Fibroblast of skin of left biceps (primary cell): ENCODE measurements at places on chromosomes 3 and 15.
A peak's percentile ranks its signal among the peaks of the same experiment; 100 is the strongest.

- no peak for DNase-seq
These were observed 5.5 kb upstream of the KY start for GRCh38 chr3:134656211-134656800.

DNA sequence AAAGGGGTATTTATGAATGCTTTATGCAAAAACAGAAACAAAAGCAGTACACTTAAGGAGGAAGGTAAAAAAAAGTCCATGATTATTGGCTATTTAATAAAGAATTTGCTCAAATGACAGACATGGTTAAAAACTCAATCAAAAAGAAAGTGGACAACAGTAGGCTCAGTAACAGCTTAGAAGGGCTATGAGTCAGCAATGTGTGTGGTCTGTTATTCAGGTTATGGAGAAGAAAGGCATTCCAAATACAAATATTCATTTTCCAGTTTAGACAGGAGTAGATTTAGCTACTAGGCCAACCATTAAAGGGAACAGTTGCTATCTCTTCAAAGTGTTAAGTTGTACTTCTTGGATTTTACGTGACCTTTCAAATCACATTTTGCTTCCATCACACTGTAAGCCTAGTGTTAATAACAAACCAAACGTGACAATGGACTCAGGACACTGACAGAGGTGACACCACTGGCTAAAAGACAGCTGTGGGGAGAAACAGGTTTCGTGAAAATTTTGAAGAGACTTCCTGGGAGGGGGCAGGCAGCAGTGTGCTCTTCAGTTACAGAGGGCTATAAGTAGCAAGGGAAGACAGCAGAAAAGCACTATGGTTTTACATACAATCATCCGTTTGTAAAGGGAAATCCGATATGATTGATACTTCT lies 41.7 kb upstream of the MYO5C start:
- DNase-seq: peak; percentile 24

GRCh38 chr3:130712718-130713423 lies 33.8 kb downstream of the PIK3R4 start:
- DNase-seq: no peak

- DNase-seq: no peak
These were observed 121.5 kb downstream of the DNAJB8 start for GRCh38 chr3:128345196-128345595.

DNA sequence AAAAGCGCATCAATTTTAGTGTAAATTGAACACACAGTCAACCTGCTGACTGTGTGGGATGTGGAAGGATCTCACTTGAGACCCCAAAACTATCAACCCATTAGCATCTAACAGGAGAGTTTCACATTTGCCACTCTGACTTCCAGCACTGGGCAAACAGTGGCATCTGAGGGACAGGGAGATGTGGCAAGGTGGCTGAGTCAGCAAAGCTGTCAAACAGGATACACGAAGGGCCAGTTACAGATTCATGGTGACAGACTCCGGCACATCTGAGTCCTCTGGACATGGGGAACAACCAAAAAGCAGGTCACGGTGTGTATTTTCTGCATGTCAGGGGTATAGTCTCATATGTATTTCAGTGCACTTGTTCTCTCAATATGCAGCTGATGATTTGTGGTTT lies 573.4 kb upstream of the PPP2R3A start:
- no peak for DNase-seq

GRCh38 chr3:171561596-171562323 lies 101.6 kb upstream of the TNIK start:
- no peak for DNase-seq

DNA sequence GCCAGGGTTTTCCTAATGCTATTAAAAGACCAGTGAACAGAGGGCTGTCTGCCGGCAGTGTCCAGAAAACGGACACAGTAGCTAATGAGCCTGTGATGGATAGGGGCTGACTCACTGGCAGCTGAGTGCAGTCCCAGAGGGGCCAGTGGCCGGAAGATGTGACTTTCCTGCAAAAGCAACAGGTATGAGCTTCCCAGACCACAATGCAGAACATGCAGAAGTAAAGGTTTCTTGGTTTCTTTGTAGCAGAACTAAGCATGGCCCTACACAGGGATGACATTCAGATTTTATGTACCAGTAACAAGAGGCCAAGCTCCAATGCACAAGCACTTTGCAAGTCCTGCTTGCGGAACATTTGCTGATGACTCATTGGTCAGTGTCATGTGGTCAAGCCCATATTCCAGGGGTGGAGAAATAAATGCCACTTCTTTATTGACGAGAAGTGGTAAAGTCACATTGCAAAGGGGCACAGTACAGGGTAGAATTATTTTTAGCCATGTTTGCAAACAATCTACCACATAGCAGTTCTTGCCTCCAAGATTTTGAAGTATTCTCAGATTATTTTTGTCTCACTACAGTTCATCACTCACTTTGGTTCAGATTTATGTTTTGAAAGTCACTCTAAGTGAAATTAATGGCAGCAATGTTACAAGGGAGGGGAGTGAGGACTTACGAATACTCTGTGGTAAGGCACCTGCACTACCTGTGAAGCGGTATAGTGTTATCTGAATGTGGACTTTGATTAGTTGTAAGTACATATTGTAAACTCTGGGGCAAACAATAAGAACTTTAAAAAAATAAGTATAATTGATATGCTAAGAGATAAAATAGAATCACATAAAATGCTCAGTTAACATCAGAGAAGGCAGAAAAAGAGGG lies 263.3 kb downstream of the ABHD5 start:
- no peak for DNase-seq

DNA sequence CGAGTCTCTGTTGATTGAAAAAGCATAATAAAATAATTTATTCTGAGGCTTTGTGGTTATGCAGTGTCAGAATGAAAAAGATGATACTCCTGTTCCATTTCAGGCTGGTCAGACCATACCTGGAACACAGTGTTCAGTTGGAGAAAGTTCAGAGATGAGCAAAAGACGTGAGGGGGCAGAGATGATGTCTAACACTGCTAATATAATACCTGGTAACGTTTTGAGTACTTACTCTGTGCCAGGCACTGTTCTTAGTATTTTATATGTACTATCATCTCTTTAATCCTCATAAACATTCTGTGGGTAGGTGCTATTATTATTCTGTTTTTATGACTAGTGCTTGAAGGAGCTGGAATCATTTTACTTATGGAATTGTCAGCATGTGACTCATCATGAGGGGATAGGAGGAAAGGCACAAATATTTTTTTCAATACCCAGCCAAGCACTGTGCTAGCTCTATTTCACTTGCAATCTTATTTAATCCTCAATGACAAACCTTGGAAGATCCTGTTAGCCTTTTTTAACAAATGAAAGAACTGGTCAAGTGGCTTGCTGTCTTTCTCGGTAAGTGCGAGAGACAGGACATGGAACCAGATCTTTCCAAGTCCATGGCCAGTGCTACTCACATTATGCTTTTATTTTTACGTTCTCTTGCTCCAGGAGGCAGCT lies 31.8 kb downstream of the IQGAP1 start:
- peak; percentile 69 for DNase-seq

DNA sequence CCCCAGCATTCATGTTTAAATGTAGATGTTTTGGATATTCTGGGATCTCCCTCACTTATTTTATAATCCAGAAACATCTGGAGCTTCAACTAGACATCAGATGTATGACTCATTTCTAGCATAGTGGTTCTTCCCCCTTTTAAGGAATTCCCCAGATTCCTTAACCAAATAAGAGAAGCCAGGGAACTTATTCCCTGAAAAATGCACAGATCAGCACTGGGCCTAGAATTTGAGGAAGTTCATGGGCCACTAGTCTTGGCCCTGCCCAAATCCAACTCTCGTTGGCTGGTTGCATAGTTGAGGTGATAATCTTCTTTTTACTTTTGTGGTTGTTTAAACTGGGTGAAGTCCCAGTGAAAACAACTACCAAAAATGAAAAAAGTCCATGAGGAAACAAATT lies 20.4 kb downstream of the RARRES1 start:
- peak; percentile 86 for DNase-seq

GRCh38 chr3:39063143-39063542 lies 11.3 kb downstream of the WDR48 start:
- DNase-seq: no peak

- DNase-seq: peak; percentile 95
These were observed 108.1 kb upstream of the THBS1 start for GRCh38 chr15:39472621-39473297.

- no peak for DNase-seq
These were observed 152.2 kb upstream of the SLC2A2 start for GRCh38 chr3:171178714-171179113.

GRCh38 chr3:129439226-129439816 lies 427 bp downstream of the MBD4 start:
- DNase-seq: no peak
